ENCODE measurements at places on chromosomes 4 and X. TPM values are rescaled to one million over a fixed set of nuclear protein-coding genes. Genes with fewer than 3 reads are reported as not detected.

Gene SNX12
- 31.8 TPM for polyA plus RNA-seq

Gene FAM9B
- not detected for polyA plus RNA-seq

Gene CDS1
- polyA plus RNA-seq: 0.33 TPM

Gene GLRA3
- not detected for polyA plus RNA-seq

Gene PAGE4
- polyA plus RNA-seq: not detected

DNA sequence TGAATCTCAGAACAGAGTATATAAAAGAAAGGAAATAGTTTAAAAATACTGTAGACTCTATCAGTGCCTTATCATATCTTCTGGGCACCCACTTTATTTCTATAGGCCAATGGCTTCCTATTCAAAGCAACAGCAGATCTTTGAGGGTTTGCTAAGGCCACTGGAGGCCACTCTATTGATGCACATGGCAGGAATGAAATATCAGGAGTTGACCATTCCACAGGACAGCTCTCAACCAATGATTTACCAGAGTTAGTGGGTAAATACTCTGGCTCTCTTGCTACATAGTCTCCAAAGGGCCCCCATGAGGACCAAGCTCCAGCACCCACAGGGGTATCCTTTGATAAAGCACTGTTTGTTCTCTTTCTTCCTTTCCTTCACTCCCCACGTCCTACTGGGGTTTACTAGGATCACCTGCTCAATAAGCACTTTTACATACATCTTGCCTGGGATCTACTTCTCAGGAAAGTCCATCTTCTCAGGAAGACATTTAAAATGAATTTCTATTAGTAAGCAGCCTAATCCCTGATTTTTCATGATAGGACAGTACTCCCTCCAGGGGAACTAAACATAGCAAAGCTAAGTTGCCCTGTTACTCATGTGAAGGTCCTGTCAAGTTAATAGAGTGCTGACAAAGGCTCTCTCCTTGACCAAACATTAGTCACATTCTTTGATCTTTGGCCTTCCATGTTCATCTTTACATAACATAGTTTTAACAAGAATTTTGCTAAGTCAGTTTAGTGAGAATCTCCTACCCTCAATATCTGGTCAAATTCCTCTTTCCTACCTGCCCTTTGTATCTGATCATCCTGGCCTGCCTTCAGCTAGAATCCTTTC is 459.7 kb downstream of the GRXCR1 start:
- DNase-seq: no peak

DNA sequence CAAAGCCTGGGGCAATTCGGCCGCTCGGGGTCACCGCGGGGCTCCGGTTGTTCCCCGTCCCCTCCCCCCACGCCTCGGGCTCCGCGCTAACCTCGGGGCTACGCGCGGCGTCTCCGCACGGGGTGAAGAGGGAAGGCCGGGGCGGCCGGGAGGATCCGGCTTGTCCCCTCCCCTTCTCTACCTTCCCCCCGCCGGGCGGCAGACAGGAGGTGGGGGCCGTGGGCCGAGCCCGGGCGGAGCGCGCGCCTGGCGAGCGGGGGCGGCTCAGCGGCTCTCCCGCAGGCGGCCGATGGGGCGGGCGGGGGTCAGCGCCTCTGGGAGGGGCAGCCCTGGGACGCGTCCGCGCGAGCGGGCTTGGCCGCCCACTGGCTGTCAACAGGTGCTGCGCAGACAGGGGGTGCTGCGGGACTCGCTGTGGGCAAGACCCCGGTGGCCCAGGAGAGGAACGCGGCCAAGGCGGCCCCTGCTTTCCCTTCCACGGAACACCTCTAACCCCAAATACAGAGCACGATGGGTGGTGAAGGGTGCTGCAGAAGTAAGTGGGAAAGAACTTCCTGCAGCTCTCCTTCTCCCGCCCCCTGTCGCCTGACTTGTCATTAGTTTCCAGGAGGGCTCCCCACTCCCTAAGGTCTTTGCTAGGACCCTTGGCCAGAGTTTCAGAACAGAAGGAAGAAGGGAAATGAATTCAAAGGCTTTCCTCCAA is at the start of gene PDGFC:
PDGFC (minus strand) TSS at position 124 of the 703 bp plus-strand sequence. CDS start 896 bp downstream, outside the sequence.
- DNase-seq: peak; percentile 93

- no peak for DNase-seq
These were observed 52.8 kb upstream of the ANKRD17 start for GRCh38 chr4:73311428-73311827.

GRCh38 chr4:155402941-155403340 is 26.2 kb upstream of the MAP9 start:
- DNase-seq: no peak

- no peak for DNase-seq
These were observed 62.4 kb downstream of the NPFFR2 start for GRCh38 chr4:72094059-72094797.

DNA sequence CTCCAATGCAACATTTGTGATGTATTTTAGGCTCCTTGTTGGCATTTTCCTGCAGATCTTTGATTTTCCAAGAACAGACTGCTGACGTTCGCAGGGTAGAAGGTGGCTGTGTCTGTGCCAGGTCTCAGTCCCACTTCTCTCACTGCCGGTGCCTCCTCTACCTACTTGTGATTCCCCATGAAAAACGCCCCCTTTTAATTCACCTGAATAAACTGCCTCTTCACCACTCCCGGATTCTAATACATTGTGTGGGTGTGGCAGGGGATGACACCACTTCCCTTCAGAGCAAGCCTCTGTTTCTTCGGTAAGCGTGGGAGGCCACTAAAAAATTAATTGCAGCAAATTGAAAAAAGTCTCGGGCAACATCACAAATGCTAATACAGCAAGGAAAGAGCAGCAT is 96.1 kb upstream of the FAM9B start:
- DNase-seq: no peak

GRCh38 chr4:109559625-109559982 is 442 bp upstream of the MCUB start:
- DNase-seq: peak; percentile 57

Data from aorta (tissue), 5 donors.